ENCODE measurements at places on chromosomes 2 and 18.

- no peak for DNase-seq
Observed at GRCh38 chr2:45438872-45439665, 172.0 kb downstream of the SRBD1 start.

DNA sequence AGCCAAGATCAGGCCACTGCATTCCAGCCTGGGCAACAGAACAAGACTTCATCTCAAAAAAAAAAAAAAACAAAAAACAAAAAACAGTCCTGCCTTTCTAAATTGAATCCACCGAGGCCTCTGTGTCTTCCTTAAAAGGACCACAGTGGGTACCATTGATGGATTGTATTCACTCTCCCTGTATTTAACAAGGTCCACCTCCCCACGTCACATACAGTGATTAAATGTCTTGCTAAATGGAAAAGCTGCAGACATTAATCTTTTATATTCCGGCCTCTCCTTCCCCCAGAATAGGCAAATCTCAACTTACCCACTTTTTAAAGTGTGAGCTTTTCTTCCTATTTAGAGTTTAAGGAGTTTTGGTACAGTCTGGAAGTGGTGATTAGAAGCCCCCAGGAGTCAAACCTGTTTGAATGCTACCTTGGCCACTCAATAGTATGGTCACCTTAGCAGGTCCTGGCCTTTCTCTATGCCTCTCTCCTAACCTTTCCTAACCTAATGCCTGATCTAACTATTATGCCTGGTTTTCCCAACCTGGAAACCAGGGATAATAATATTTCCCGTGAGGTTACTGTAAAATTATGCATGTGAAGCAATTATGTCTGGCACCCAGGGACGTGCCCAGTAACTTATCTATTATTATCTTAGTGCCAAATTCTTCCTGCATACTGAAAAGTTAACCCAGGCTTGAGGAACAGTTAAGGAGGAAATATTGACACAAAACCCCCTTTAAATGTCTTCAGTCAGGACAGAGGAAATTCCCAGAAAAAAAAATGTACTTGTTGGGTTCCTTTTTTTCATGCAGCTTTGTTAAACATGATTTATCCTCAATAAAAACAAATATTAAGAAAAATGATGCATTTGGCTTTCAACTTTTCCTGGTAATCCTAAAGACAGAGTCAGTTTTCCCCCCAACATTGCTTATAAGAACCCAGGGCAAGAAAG is 3.1 kb downstream of the NFE2L2 start:
- no peak for DNase-seq

DNA sequence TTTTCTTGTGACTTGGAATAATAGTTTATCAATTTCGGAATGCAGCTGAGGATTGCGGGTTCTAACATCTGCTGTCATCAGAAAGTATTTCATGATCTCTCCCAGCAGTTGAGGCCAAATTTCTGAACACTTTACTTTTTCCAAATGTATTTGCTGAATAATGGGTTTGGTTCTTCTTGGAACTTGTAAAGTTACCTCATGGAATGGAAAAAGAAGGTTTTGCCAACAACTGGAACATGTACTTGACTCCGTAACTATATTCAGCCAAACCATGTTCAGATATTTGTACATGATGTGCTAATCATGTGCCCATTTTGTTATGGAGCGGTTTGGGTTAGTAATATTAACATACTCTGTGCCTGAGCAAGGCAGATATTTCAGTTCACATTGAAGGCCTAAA is 119.6 kb downstream of the LCLAT1 start:
- DNase-seq, result no peak

- DNase-seq, result peak; percentile 34
Observed at GRCh38 chr2:110858135-110858725, 125.9 kb downstream of the ACOXL start.

DNA sequence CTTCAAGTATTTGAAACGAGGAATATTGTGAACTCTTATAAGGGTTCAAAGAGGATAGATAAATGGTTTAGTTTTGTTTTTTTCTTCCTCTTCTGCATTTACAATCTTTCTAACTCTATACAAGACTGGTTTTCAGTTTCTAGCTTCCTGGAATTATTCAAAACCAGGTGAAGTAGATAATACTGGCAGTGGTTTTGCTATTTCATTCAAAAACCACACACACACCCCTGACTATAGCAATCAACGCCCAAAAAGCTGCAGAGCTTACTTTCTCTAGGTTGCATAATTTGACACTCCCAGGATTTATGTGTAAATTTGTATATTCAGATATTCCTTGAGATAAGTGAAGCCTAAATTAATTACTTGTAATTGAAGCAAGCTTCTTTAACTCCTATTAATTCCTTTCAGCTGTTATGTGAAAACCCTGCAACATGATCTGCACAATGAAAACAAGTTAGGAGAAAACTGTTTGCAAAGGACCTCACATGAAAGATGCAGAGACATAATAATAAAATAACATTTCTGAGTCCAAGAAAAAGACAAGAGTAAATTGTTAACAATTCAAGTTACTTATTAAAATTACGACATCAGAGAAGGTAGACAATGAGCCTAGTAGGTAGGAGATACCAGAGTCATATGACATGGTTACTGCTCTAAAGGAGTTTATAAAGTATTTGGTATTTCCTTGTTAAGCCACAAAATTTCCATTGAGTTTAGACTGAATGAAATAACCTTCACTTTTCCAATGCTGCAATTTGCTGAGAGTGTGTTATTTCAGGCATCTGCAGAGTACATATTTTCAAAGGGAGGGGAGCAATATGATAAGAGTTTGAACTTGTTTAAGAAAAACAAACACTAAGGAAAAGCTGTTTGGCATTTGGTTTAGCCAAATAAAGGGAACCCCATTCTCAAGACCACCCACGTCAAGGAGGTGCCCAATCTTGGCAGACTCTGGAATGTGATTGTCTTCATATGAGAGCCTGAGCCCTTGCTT is 1.6 kb upstream of the NFE2L2 start:
- no peak for DNase-seq

DNA sequence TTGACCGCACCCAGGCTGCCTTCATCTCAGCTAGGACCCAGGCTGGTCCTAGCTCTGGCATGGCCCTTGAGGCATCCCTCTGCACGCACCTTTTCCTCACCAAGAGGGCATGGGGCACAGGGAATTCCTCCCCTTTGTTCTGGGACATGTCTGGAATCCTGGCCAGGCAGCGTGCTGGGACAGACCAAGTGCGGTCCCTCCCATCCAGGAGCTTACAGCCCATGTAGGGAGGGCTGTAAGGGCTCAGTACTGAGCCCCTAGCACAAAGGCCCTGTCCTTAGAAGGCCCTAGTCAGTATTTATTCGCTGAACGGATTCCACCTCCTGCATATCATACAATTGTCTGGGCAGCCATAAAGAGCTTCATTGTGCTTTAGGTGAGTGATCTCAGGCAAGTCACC is 3.0 kb downstream of the TMEM37 start:
- no peak for DNase-seq

DNA sequence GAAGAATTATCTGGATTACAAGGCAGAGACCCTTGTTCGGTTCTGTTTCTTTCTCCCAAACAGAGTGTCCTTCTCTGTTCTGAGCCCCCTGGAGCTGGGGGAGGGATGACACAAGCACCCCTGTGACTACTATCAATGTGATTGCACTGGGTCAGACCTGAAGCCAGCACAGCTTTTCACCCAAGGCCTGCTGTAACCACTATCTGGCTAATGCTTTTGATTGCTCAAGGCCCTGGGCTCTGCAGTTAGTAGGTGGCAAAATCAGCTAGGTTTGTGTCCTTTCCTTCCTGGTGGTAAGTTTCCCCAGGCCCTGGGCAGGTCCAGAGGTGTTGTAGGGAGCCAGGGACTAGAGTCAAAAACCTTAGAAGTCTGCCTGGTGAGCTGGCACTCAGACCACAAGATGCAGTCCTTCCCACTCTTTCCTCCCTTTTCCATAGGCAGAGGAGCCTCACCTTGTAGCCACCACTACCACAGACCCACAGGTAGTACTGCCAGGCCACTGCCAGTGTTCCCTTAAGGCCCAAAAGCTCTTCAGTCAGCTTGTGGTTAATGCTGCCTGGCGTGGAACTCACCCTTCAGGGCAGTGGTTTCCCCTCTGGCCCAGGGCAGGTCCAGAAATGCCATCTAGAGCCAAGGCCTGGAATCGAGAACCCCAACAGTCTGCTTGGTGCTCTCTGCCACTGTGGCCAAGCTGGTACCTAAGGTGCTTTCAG is 83.0 kb downstream of the FAM117B start:
- no peak for DNase-seq

DNA sequence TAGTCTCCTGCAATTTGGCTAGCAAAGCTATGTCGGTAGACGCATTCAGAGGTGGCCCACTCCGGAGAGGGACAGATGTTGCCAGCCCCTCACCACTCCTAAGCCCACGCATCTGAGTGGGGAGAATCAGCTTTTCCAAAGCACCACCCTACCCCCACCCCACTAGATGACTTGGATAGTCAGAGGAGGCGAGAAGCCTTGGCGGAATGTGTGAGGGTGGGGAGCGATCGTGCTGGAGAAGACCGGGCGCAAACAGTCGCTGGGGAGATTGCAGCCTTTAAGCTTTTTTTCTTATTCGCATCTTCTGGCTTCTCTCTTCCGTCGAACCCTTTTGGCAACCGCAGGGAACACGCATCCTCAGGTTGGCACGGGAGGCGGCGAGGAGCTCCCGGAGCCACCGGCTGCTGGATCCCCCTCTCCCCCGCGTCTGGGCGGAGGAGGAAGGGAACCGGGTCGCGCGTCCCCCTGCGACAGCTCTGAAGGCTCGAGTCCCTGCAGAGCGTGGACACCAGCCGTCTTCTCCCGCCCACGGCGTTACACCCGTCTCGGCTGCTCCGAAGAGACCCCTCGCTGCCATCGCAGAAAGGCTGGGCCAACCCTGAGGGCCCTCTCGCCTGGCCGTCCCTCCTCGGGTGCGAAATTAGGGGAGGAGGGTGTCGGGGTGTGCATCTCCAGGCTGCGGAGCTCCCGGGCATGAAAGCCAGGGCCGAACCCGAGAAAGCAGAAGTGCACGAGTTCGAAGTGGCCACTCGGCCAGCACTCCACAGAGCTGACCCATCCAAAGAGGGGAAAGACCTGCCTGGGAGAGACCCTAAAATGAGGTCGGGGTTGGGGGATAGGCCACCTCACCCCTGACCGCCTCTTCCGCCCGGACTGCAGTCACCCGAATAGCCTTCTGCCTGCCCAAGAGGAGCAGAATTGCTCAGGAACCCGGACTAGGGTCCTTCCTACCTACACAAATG is 12.2 kb downstream of the EVX2 start:
- DNase-seq, result no peak

GRCh38 chr2:179263446-179264367 is 925 bp downstream of the SESTD1 start:
- DNase-seq, result no peak

- no peak for DNase-seq
Observed at GRCh38 chr2:229474125-229474524, 203.0 kb upstream of the PID1 start.

DNA sequence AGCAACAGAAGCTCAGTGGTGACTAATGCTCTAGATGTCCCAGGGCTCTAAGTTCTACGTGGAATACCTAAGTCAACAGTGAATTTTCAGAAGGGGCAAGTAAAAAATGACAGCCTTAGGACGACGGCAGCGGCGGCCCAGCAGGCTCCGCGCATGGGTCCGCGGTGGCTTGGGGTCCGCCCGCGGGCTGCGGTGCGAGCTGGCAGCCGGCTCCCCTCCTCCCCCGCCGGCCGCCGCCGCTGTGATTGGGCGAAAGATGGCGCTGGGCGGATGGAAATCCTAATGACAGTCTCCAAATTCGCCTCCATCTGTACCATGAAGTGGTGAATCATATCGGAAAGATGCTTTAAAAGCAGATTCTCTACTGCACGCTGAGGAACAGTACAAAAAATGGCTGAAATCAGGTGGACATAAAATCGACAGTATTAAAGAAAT is 74.7 kb downstream of the HNRNPLL start:
- DNase-seq, result peak; percentile 16

- DNase-seq, result no peak
Observed at GRCh38 chr18:37669991-37670534, 104.5 kb upstream of the CELF4 start.

DNA sequence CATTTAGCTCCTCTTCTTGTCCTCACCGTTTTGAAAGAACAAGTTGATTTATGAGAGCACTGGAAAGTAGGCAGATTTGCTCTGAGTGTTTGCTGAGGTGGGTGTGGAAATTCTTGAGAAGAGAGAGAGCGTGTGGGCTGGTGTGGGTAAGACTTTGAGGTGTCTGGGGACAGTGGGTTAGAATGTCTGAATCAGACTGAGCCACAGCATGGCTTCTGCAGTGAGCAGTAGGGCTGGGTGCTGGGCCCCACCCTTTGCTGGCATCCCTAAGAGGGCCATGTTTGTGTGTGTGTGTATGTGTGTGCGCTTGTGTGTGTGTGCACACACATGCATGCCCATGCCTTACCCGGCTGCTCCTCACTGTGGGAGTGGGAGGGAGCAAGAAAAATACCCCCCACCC is 63.7 kb downstream of the COPS8 start:
- no peak for DNase-seq

GRCh38 chr2:212021947-212022346 is 516.7 kb downstream of the ERBB4 start:
- no peak for DNase-seq

DNA sequence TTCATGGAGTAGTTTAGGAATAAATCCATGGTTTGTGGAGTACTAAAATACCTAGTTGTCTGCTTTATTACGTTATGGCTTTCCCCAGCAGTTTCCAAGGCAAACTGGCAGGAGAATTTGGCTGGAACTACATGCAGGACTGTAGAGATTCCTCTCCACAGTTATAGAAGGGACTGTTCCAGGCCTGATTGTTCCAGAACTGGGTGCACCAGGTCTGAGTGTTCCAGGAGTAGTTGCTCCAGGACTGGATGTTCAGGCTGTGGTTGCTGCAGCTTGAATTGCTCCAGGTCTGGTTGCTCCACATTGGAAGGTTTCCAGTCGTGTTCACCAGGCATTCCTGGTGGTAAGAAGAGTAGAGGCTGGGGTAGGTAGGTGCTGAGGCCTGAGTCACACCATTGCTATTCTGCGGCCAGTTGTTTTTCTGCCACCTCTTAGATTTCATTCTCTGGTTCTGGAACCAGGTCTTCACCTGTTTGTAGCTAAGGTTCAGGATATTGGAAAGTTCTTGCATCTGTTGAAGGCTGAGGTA is 28.1 kb downstream of the SGPP2 start:
- DNase-seq, result no peak

- DNase-seq, result no peak
Observed at GRCh38 chr2:166536111-166536510, 42.1 kb upstream of the SCN7A start.

DNA sequence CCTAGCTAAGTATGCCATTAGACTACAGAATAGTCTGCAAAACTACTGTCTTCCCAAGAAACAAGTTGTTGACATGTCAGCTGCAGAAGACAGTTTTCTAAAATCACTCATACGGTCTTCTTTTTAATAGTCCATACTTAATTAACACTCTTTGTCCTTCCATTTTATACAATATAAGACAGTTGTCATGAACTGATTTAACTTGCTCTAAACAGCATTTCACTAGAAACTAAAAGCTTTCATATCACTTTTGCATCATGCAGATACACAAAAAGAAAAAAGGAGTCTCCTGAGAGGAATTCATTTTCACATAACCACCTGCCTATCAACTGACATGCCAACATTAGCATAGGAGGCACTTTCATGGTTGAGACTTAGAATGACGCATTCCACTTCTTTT is 1159.6 kb upstream of the CHAC2 start:
- no peak for DNase-seq
